ENCODE measurements at places on chromosomes 11 and 22.

DNA sequence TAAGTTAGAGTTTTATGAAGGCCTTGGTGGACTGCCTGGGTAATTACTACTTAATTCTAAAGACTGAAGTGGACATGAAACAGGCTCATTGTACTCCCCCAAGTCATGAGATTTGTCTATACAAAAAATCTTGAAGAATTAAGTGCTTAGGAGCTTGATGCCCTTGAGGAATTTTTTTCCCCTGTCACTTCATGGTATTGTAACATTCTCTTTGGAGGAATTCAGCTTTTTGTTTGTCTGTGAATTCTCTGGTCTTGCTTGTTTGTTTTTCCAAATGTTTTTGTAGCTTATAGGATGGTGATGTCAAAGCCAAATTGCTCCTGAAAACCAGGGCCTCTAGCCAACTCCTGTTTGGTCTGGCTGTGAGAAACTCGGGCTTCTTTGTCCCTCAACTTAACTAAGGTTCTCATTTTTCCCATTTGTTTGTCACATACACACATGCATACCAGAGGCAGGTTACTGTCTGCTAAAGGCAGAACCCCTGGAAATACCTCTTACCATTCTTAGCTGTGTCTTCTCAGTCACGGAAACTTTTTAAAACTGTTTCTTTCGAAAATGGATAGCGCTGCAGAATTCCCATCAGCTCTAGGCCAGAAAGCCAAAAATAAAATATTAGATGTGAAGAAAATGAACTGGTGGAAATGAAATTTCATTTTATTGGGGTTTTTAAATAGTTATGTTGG, 66.9 kb downstream of the AMOTL1 start:
- no peak for DNase-seq

DNA sequence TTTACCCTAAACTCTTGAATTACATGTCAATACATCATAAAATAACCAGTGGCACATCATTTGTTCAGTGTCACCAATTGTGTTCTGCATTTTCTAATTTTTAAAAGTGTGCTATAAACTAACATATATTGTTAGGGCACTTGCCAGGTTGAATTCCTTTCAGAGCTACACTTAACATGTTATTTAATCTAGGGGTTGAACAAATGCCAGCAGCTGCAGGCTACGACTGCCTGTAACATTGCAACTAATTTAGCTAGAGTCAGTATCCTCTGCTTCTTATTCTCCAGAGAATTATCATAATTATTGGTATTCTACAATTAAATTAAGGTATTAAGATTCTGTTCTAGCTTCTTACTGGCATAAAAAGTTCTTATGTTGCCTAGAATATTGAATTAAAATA, 46.4 kb upstream of the ARHGAP42 start:
- no peak for DNase-seq

DNA sequence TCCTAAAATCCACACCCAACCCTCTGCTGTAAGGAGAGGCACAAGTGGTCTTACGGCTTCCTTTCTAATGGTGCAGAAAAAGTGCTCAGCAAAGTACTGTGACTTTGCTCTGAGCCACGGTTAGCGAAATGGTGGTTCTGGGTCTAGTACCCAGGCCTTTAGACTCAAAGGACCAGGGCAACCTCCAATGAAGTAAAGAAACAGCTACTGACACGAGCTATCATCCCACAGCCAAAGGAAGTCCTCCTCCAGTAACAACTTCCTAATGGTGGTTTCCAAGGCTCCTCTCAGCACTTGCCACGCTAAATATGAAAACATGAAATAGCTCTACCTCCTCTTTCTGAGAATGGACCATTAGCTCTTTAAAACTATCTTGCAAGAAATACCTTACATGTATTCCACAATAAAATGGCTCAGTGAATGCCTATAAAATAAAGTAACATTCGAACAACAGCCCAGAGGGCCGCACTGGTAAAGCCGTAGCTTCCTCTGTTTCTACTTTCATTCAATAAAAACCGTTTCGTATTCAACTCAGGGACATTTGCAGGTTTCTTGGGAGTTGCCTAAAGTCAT, 122.4 kb downstream of the ETS1 start:
- DNase-seq, result no peak

DNA sequence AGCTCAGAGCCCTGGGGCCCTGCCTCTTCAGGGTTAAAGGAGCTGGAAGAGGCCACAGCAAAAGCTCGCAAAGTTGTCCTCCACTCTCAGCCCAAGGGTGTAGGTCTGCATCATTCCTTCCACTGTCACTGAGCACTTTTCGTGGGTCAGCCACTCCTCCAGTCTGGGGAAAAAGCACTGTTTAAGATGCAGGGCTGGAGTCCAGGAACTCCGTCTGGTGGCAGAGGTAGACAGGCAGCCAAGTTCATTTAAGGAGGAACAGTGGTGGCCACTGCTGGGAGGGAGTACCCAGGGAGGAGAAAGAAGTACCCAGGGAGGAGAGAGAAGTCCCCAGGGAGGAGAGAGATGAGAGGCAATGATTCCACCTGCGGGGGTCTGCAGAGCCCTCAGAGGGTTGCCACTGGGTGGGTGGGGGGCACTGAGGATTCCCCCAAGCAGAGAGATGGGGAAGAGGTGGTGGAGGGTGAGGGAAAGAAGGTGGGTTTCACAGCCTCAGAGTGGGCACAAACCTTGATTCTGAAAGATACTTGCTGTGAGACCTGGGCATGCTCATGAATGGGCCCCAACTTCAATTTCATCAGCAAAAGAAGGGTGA, 70.0 kb upstream of the B3GAT1 start:
- no peak for DNase-seq

DNA sequence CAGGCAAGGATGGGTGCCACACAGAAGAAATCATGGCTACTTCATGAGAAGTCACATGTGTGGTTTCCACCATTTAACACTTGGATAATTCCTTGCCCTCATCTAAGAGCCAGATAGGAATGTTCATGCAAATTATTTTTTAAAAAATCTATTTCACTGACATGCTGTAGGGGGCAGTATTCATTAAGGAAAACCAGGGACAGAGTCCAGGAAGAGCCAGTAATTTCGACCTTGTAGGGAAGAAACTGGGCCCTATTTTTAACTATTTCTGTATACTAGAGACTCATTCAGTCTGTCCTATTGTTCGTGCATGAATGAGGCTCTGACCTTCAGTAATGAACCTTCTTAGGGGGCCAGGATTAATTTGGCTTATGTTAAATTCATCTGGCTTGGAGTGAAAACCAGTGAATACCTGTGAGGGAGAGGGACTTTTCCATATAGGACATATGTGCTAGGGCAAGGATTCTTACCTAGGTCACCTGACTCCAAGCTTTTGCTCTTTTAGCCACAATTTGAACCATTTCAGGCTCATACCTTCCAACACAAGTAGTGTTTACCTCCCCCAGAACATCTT, 192.7 kb downstream of the NAV2 start:
- no peak for DNase-seq

- DNase-seq, result peak; percentile 19
Observed at GRCh38 chr11:77074205-77074604, 7.4 kb downstream of the CAPN5 start.

DNA sequence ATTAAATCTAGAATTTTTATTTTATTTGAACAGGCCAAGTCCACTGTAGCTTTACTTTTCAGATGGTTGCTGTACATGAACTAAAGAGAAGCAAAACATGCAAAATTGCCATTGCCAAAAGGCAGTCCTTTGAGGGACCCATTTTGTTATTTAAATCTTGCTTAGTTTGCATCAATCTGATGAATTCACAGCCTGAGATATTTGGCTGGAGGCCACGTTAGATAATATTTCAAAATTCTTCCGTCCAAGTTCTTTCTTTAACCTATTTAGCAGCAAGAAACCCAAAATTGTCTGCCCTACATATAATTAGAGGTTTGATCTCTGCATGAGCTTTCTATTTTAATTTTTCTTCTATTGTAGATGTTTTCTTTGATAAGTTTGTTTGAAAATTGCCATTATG, 1706.9 kb upstream of the RAG2 start:
- DNase-seq, result no peak
